ENCODE measurements at places on chromosomes 1 and 21.

DNA sequence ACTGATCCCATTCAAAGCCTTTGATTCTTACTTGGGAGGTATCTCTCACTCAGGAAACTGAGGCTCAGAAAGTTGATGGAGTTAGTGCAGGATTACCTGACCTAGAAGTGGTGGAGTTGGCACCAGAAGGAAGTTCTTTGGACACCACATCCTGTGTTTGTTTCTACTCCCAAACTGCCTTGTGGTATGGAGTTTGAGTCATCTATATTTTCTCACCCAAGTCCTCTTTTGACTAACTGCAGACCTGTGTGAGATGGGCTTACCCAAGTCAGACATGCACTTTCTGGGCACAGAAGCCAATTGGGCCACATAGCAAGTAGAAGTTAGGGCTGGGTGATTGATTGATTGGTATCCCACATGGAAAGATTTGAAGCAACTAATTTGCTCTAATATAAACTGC is 36.1 kb downstream of the FGGY start:
- no peak for DNase-seq

DNA sequence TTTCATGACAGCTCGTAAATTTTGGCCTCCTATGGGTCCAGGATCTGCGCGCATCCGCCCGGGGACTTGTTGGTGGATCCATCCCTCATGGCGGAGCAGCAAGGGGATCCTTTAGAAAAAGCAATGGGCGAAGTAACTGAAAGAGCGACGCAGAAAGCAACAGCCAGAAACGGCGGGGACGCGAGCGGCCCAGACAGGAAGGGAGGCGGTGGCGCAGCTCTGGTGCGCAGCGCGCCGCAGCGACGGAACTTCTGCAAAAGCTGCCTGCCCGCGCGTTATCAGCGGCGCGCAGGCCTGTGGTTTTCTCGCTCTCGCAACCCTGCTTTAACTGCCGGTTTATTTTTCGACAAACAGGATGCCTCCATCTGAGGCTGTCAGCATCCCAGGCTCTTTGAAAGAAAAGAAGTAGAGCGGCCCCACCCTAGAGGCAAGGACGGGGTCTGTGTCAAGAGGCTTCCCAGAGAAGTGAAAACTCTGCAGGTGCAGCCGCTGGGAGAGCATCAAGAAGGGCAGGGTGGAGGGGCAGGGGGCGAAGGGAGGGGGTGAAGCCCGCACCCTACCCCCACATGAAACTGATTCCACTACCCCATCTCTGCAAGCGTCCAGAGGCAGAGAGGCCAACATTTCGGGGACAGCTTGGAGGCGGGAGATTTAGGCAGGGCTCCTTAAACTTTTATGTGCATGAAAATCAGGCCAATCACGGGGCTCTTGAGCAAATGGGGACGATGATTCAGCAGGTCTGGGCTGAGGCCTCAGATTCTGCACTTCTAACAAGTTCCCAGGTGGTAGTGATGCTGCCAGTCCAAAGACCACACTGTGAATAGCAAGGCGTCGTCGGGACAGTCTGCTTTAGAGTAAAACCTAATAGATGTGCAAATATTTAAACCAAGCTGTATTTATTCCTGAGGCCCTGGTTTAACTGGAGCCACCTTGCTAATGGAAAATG is 22.2 kb downstream of the RUNX1 start:
- DNase-seq: no peak

DNA sequence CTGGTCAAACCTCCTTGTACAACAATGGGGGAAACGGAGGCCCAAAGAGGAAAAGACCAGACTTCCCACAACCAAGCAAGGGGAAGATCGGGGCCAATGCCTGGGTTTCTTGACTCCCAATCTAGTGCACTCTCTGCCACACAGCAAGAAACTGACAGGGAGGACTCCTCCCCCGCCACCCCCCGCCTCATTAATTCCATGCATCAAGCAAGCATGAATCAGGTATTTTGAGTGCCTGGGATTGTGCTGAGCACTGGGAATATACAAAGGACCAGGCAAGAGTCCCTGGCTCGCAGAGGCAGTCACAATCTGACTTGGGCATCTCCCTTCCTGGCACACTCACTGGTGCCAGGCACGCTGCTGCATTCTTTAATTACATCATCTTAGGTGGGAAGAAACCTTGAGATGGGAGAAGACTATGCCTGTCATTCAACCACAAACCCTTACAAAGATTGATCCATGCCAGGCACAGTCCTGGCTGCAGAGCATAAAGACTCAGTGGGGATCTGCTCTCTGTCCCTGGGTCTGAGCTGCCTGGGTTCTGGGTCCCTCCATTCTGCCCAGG is 4.4 kb upstream of the KCNC4 start:
- DNase-seq: no peak

- no peak for DNase-seq
These were observed 278.6 kb upstream of the AJAP1 start for GRCh38 chr1:4375812-4376211.

DNA sequence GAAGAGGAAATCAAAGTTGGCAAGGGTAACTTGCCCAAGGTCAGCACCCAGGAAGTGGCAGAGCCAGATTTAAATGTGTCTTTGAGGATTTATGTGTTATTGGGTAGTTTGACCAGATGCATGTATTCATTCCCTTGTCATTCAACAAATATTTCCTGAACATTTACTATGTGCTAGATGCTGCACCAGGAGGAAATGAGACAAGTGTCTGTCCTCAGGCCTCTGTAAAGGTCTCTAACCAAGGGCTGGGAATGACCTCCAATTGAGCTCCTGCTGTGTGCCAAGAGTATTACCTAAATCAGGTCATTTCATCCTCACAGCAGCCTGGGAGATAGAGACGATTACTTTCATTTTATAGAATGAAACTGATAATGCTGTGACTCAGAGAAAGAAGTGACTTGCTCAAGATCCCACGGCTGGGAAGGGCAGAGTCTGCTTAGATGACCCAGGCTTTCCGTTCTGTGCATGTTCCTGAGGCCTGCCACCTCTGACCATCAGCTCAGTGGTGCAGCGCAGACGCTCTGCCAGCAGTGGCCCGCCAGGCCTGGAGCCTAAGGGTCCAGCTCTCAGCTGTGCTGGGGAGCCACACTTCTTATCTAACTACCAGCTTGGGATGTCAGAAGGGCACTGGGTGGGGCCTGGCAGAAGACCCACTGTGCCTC is 3.5 kb upstream of the TTC22 start:
- DNase-seq: no peak

GRCh38 chr1:11875094-11875493 is 16.3 kb upstream of the NPPB start:
- DNase-seq: no peak

DNA sequence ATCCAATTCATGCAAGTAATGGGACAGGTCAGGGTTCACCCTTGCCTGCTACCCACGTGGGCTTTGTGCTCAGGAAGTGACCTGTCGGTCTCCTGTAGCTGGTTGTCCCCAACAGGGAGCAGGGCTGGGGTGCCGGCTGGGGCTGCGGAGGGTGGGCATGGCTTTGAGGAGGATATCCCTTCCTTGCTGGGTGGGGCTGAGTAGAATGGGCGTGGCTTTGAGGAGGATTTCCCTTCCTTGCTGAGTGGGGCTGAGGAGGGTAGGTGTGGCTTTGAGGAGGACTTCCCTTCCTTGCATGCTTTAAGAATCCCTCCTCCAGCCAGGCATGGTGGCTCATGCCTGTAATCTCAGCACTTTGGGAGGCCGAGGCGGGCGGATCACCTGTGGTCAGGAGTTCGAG is 151.3 kb downstream of the CLIC6 start:
- no peak for DNase-seq

- peak; percentile 85 for DNase-seq
These were observed 19.0 kb upstream of the L1TD1 start for GRCh38 chr1:62175568-62176179.

GRCh38 chr1:78833491-78833890 is 173.0 kb downstream of the ADGRL4 start:
- DNase-seq: peak; percentile 3

- DNase-seq: no peak
These were observed 240.4 kb upstream of the POU3F1 start for GRCh38 chr1:38287036-38287435.

- no peak for DNase-seq
These were observed 3.4 kb downstream of the PPP2R5A start for GRCh38 chr1:212288615-212289014.

DNA sequence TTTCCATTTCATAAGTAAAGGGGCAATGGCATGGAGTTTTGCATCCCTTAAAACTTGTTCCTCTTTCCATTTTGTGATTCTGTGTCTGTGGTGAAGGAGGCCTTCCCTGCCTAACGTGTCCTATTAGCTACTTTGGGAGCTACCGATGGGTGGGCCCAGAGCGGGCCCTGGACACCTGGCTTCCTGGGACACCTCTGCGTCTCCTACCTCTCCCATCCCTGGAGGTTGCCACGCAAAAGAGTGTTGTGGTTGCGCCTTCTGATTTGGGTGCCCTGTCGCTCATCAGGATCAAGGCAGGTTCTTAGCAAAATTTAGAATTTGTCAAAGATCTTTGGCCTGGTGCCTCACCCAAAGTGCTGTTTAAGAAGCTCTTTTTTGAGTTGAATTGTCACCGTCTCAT is 116.4 kb upstream of the CACNA1E start:
- DNase-seq: no peak

DNA sequence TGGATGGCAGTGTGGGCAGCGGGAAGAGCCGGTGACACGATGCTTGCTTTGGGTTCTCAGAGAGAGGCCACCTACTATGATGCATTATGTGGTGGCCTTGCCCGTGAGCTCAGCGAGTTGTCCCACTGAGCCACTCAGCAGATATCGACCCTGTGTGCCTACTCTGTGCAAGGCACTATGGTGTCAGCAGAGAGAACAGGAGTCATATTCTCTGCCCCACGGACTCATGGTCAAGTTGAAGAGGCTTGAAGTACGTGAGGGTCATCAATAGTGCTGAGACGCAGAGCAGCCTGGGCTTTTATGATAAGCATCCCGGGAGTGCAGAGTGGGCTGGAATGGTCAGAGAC is 466.2 kb downstream of the CAMTA1 start:
- DNase-seq: no peak

- no peak for DNase-seq
These were observed 64.0 kb downstream of the ITPKB start for GRCh38 chr1:226674892-226675714.

GRCh38 chr1:17561247-17561548 is 21.7 kb downstream of the ARHGEF10L start:
- no peak for DNase-seq

DNA sequence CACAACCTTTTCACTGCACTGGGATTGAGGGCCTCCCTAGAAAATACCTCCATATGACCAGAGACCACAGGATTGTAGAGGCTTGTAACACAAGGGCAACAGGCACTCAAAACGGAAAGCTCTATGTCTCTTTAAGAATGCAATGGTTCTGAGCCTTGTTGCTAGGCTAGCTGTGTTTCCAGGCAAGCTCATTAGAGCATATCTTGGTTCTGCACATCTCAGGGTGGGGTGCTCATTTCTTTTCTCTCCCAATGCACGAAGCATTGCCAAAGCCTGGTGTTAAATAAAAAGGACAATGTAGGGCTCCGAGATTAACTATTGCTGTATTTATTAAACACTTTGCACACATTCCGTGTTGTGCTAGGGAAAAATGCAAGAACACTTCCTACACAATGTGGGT is 315.9 kb downstream of the PRDM2 start:
- no peak for DNase-seq

DNA sequence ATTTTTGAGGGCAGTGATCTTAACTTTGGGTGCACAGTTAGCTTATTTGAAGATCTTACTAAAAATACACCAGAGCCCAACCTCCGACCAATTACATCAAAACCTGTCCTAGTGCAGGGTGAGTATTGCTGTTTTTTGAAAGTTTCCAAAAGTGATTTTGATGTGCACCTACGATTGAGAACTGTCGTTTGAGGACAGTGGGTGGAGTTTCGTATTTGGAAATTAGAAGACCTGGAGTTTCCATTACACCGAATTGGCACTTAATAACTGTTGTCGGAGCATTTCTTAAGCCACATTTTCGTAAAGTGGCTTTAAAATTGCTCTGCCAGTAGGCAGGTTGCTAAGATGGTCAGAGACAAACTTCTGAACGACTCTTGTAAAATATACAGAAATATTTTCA is 1.1 kb downstream of the SOD1 start:
- DNase-seq: no peak

DNA sequence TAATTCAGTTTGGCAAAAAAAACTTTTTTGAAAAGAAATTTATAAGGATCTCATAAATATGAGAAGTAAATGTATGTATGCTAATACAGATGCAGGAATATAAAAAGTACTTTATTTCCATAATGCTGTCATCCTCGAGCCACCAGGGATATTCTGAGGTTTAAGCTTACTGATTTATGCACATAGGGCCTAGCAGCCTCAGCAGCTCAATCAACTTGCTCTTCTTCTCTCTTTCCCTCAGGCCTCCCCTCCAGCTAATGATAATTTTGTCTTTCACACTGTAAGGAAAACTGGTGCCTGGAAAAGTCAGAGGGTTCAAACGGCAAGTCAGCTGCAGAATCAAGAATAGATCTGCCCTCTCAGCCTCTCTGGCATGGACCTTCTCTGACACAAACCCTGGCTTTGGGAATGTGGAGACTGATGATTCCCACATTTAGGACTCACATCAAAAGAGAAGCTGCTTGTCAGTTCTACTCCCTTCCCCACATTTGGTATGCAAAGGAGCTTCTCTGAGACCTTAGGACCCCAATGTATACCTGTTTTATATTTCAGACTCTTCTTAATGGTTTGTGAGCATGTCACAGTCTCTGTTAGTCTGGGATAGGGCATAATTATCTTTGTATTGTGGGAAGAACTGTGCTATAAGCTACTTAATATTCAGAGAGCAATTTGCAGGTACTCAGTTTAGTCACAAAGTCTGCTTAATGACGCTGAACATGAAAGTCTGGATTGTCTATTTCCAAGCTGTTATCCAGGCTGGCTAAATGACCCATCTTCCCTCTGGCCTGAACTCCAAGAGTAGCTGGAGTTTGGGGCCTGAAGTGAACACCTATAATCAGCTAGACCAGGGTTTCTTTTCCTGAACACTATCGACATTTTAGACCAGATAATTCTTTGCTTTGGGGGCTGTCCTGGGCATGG is 52.1 kb upstream of the DIPK1A start:
- no peak for DNase-seq

- DNase-seq: no peak
These were observed 236.4 kb downstream of the USP25 start for GRCh38 chr21:15966231-15966630.

DNA sequence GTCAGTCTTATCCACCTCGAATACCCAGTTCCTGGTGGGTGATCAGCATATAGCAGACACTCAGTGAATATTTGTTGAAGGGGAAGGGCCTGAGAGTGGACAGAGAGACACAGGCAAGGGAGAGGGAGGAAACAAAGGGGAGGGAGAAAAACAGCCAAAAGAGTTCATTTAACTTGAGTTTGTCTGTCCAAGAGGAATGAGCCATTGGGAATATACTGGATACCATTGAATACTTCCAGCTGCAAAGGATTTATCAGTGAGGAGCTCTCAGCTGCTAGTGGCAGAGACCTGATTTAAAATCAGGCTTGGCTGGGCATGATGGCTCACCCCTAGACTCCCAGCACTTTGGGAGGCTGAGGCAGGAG is 11.5 kb upstream of the BGLAP start:
- DNase-seq: no peak

Measured in NCI-H2171 treated with DMSO at 0.1 percent for 48 hours (cell line).